Common myeloid progenitor, CD34-positive (primary cell): ENCODE measurements at places on chromosomes 5 and 9.

GRCh38 chr9:27451207-27451797 is 72.8 kb upstream of the IFNK start:
- no peak for DNase-seq

- DNase-seq = no peak
Observed at GRCh38 chr9:121294151-121294743, 26.3 kb downstream of the GSN start.

DNA sequence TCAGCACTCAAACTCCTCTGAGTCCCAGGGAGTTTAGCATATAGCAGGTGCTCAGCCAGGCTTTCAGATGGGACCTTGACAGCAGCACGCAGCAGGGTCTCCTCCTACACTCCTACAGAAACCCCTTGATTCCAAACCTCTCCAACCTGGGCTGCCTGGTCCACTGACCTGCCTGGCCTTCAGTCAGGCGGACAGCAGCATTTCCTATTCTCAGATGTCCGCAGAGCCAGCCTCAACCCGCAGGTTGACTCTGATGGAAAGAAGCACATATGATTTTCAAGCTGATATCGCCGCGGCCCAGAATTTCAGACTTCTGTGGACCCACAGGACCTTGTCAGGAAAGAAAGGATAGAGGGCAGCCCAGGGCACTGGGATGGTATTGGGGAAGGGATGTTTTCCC is 5.3 kb upstream of the SLC25A48 start:
- no peak for DNase-seq

DNA sequence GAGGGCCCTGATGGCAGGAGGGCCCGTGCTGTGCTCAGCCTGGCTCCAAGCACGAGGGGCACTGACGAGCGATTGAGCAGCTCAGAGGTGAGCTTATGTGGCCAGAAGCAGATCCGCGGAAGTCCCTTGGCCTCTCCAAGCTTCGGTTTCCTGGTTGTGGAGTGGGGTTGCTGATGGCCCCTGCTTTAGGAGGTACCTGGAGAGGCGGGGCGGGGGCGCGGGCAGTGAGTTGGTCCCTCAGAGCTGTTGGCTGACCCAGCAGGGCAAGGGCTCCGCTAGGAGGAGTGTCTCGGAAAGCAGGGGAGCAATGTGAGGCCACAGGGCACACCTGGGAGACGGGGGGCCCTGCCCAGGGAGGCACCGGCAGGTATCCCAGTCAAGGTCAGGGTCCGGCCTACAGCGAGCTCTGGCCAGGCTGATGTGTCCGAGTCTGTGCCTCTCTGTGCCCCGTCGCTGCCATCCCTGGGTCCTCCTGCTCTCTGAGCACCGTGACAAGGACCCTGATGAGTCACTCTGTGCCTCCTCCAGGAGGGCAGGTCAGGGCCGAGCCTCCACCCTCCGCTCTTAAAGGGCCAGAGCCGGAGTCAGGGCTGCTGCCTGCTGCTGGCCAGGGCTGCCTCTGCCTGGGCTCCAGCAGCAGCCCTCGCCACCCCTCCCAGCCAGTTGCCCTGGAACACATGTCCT is 14.8 kb downstream of the NCS1 start:
- no peak for DNase-seq

GRCh38 chr5:173736923-173737412 is 120.5 kb upstream of the BOD1 start:
- DNase-seq = peak; percentile 50

GRCh38 chr5:97608501-97608900 is 425.5 kb upstream of the RIOK2 start:
- DNase-seq = no peak

- no peak for DNase-seq
Observed at GRCh38 chr5:74517700-74518099, 122.8 kb downstream of the ENC1 start.

- no peak for DNase-seq
Observed at GRCh38 chr9:89405826-89406225, 87.5 kb downstream of the SECISBP2 start.

- DNase-seq = no peak
Observed at GRCh38 chr5:64767959-64768357, 533 bp downstream of the SREK1IP1 start.

- DNase-seq = peak; percentile 16
Observed at GRCh38 chr5:76986825-76987526, 34.1 kb downstream of the CRHBP start.

DNA sequence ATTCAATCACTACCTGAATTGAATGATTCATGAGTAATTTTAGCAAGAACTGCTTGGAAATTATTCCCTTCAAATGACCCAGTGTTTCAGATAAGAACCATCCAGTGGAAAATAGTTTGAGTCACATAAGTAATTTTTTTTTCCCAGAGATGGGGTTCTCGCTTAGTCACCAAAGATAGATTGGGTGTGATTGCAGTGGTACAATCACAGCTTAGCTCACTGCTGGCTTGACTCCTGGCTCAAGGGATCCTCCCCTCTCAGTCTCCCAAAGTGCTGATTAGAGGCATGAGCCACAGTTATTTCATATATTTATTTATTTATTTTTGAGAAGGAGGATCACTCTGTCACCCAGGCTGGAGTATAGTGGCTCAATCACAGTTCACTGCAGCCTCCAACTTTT is 574.5 kb upstream of the ARRDC3 start:
- DNase-seq = no peak

DNA sequence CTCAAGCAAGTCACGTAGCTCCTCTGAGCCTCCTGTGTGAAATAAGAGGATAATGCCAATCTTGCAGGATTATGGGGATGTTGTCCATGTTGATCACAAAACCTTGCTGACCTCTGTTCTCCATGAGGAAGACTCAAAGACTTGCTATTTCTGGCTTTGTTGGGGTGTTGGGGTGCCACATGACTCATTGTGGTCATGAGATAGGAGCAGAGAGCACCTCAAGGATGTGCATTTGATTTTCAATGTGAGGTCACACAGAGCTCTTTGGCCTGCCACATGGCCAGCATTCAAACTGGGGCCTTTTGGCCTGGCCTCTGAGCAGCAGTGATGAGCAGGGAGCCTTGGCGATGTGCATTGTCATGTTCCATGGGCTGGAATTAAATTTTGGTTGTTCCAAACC is 380.3 kb downstream of the GADD45G start:
- DNase-seq = no peak

- no peak for DNase-seq
Observed at GRCh38 chr9:21266733-21267484, 27.1 kb upstream of the IFNA14 start.

DNA sequence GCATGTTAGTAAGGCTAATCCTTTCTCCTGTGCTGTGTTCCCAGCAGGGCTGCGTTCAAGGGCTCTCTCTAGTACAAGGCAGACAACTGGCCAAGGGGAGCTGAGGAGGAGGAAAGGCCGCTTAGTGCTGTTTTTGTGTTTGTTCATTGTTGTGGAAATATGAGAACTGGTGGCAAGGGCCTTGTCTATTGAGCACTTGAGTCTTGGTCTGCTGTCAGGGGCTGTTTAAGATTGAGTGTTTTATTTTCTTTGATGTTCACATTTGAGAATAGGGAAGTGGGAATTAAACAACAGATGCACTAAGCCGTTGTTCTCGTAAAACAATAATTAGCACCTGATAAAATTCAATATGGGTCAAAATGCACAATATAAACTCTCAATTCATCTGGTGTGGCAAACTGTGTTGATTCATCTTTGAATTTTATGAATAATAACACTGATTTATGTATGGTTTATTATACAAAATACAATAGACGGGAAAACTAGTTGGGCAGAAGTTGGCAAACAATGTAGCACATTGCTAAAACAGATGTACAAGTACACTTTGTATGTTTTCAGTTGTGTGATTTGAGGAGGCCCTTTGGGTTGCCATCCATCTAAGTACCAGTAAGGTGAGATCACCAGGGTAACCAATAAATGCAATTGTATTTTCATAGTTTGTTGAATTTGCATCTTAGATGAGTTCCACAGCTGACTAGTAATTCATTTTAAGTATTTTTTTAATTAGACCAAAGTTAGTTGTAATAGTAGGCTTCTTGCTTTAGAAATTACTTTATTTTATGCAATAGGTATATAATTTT is 97.6 kb upstream of the GRHPR start:
- peak; percentile 10 for DNase-seq

DNA sequence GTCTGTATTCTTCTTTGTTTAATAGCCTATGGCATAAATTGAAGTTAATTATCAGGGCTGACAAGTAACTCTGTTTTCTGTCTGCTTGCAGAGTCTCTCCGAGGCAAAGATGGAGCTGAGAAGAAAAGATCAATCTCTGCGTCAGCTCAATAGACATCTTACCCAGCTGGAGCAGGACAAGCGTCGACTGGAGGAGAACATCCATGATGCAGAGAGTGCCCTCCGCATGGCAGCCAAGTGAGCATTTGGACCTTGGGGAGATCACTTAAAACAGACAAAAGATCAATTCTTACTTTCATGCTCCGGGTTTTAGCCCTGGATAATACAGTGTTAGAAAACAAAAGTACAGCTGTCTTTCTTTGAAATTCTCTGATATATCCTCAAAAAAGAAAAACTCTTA is 293.8 kb downstream of the CCDC171 start:
- DNase-seq = no peak

DNA sequence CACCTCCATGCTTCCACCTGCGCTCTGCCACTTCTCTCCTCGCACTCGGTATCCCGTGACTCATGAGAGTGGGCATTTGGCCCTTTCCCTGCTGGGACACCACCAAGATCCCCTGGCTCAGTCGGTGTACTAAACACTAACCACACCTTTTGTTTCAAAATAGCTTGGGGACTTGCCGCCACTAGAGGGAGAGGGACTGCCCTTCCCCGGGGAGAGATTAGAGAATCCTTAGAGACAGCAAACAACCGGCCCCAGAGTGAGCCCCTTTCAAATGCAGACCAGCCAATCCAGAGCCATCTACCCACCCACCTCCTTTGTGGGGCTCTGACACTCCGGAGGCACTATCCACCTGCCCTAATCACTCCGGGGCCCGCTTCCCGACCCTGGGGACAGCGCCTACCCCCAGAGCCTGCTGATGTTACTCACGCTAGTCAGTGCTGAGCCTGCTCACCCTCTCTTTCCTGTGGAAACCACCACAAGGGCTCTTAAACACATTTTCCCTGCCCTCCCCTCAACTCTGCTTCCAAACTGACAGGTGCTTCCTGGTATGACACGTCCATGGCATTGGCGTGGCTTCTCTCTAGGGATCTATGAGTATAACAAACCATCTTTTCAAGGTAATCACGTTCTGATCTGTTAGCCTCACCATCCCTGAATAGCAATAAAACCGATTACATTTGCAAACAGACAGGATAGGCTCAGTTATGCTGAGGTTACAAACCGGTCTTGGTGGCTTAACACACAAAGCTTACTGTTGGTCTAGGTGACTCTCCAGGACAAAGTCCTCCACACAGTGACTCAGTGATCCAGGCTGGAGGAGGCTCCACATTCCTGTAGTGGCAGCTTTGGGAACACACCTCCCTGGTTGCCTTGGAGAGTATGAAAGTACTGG is 180.1 kb upstream of the MVB12B start:
- DNase-seq = peak; percentile 97

DNA sequence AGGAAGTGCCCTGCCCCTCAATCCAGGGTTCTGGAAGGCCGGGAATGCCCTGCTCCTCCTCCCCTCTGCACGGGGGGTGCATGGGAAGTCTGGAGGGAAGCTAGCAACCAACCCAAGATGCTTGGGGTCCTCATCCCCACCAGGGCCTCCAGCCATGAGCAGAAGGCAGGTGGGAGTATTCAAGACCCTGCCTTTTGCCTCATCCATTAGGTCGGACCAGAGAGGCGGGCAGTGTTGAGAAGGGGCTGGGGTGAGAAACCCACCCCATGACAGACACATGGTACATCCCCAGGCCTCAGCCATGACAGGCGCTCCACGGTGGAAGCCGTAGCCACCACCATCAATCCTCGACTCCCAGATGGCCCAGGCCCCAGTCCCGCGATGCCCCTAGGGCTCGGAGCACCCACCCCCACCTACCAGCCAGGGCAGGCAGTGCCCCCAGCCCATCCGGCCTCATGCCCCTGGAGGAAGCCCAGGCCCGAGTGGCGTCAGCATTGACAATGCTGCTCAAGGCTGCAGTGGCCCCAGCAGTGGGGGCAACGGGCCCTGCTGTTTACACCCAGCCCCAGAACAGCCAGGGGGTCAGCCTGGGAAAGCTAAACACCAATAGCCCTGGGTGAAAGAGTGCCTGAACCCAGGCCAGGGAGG is 8.6 kb downstream of the NR5A1 start:
- no peak for DNase-seq

- no peak for DNase-seq
Observed at GRCh38 chr5:66655395-66656324, 59.5 kb downstream of the MAST4 start.

GRCh38 chr5:44714871-44715561 is 93.7 kb upstream of the MRPS30 start:
- no peak for DNase-seq

GRCh38 chr5:147628058-147628895 is 118.4 kb upstream of the DPYSL3 start:
- peak; percentile 77 for DNase-seq

DNA sequence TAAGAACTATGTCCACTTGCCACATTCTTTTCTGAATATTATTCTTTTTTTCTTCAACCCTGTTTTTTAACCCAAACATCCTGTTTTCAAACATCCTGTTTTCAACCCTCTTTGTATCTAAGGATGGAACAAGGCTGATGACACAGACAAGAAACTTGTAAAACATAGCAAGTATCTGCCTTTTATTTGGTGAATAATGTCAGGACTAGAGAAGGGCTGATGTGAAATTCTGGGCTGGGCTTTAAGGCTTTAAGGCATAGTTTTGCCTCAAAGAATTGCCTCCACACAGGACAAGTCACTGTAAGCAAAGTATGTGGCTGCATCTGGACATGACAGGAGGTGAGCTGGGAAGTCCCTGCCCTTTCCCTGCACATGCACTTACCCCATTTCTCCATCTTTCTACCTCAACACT is 42.5 kb upstream of the RIC1 start:
- DNase-seq = no peak

DNA sequence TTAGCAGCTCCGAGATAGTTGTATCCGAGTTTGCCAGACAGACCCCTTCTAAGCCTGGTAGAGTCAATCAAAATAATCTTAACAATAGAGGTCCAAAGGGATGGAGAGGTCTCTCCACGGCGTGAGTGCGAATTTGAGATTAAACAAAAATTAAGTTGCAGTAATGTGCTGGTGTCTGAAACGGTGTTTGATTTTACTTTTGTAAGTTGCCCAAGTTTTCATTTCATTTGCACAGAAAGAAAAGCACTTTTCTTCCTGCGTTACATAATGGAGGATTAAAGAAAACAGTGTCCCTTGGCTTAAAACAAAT is 1.2 kb downstream of the IRX1 start:
- DNase-seq = no peak

- DNase-seq = no peak
Observed at GRCh38 chr5:115979201-115980041, 17.1 kb downstream of the LVRN start.

- DNase-seq = peak; percentile 6
Observed at GRCh38 chr9:116939614-116940013, 252.5 kb downstream of the TRIM32 start.

- no peak for DNase-seq
Observed at GRCh38 chr9:123119566-123119965, 86.1 kb downstream of the GPR21 start.

- no peak for DNase-seq
Observed at GRCh38 chr5:4905674-4906520, 234.2 kb upstream of the ADAMTS16 start.

GRCh38 chr5:168268949-168269936 is 22.2 kb upstream of the WWC1 start:
- peak; percentile 91 for DNase-seq
